ENCODE measurements at places on chromosomes 16 and 17.

GRCh38 chr17:78924481-78925151 lies 571 bp downstream of the TIMP2 start:
- no peak for DNase-seq

- DNase-seq: no peak
Observed at GRCh38 chr17:82281076-82281475, 7.6 kb upstream of the CSNK1D start.

- DNase-seq: no peak
Observed at GRCh38 chr17:8681170-8681949, 50.8 kb upstream of the MYH10 start.

DNA sequence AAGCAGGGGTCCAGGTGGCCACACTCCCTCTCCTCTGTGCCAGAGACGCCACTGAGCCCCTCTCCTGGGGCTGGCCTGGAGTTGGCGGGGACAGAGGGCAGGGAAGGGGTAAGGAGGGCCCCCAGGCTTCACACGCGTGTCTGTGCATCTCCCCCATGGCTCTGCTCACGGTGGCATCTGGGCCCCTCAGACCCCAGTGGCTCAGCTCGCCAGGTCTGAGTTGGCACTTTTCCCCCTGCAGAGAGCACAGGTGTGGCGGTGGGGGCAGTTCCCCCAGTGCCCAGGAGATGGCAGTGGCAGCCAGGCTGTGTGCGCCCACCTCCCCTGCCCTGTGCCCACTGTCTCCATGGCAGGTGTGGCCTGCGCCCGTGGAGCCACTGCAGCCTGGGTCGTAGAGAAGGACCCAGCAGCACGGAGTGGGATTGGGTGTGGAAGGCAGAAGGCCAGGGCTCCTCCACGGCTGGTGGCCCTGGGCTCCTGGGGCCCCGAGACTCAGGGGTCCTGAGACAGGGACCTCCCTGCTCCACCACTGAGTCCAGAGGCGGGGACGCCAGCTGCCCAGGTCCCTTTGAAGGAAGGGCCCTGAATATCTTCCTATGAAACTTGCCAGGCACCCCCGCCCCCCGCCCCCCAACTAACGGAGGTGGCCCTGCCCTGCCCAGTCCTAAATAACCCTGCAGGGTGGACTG lies 4.3 kb upstream of the APRT start:
- no peak for DNase-seq

DNA sequence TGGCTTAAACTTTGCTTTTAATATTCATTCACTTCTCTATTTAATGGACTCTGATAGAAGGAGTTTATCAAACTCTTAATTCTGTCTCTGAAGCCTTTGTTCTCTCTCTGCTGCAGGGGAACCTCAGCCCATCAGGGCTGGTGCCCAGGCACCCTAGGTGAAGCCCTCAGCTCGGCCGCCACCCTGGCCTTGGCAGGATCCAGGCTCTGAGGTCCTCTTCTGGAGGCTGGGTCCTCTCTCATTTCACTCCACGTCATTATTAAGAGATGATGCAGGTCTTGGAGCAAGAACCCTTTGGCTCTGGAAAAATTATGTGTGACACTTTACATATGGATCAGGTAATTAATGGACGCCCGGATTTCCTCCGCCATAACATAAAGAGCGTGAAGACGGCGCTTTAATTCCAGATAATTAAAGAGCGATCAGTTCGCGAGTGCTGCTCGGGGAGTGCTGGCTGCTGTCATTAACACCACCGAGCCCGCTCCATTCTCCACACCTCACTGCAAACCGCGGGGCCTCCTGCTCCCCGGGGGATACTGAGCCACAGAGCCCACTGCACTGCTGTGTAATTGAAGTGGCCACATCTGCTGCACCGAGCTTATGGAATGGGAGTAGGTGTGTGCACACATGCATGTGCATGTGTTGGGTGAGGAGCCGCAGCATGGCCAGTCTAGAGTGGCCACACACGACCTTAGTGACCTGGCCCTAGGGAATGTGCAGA lies 259.4 kb upstream of the TNRC6C start:
- DNase-seq: no peak

DNA sequence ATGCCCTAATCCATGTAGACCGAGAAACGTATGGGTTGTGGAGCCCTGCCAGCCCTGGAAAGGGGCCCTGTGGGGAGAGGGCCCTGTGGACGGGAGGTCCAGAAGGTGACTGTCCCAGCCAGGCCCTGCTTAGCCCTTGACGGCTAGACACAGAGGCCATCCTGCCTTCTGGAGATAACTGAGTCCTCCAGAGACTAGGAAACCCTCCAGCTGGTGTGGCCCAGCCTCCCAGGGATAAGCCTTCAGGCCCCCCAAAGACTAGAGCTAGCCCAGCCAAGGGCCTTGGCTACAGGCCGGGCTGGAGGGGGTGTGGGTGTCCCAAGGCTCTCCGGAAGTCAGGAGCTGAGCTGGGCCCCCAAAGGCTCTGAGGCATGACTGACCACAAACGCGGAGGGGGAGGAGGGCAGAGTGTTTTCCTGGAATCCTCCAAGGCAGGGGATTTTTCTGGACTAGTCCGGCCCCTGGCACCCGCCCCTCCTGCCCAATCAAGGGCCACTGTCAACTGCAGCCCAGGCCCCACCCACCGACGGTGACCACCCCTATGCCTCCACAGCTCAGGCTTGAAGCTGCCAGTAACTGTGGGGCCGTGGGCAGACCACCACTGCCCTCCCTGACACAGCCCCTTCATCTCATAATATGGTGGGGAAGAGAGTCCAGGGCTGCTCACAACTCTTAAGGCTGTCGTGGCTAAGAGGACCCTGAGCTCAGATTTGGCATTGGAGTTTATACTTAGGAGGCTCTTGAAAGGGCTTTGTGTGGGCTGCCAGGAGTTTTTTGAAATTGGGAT lies 885 bp upstream of the VASN start:
- DNase-seq: no peak

DNA sequence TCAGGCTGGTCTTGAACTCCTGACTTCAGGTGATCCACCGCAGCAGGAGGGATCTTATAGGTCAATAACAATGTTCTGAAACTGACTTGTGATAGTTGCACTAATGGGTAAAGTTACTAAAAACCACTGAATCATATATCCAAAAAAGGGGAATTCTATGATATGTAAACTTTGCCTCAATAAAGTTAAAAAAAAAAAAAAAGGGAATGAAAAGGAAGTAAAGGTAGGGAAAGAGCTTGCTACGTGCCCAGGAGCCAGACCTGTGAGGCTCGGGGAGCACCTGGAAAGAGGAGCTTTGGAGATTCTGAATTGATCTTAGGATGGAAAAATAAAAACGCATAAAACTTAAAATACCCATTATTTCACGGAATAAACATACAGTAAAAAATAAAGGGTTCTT lies 20.8 kb upstream of the TRAP1 start:
- DNase-seq: no peak

GRCh38 chr17:75842963-75843576 lies 1.1 kb downstream of the UNC13D start:
- no peak for DNase-seq

DNA sequence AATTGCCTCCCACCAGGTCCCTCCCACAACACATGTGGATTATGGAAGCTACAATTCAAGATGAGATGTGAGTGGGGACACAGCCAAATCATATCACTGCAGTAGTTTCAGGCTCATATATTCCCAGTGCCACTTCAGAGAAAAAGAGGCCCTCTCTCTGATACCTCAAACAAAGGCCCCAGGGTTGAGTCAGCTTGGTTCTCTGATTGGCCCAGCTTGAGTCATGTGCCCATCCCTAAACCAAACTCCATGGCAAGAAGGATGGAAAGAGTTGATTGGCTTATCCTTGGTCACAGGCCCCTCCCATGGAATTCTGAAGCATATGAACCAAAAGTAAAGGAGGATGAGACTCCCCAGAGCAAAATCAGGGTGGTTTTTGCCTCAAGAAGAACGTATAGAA lies 75.9 kb upstream of the IRX6 start:
- no peak for DNase-seq

- DNase-seq: no peak
Observed at GRCh38 chr17:45435481-45435880, 2.8 kb upstream of the ARHGAP27 start.

DNA sequence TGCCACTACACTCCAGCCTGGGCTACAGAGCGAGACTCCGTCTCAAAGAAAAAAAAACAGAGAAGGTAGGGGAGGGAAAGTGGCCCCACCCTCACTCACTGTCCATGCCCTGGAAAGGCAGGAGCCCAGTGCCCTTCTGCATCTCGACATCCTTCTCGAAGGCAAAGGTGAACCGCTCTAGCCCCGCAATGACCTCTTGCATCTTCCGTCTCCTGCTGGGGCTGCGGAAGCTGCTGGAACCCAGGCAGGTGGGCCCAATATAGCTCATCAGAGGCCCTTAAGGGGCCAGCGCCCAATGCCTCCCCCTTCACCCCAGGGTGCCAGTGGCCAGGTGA lies at the start of gene CPSF4L:
Gene CPSF4L, minus strand, starts transcription at position 264 of the 335 bp plus-strand sequence. Its CDS starts 62 bp downstream, at position 202.
- no peak for DNase-seq

- no peak for DNase-seq
Observed at GRCh38 chr16:84787263-84787622, 32.5 kb upstream of the CRISPLD2 start.

DNA sequence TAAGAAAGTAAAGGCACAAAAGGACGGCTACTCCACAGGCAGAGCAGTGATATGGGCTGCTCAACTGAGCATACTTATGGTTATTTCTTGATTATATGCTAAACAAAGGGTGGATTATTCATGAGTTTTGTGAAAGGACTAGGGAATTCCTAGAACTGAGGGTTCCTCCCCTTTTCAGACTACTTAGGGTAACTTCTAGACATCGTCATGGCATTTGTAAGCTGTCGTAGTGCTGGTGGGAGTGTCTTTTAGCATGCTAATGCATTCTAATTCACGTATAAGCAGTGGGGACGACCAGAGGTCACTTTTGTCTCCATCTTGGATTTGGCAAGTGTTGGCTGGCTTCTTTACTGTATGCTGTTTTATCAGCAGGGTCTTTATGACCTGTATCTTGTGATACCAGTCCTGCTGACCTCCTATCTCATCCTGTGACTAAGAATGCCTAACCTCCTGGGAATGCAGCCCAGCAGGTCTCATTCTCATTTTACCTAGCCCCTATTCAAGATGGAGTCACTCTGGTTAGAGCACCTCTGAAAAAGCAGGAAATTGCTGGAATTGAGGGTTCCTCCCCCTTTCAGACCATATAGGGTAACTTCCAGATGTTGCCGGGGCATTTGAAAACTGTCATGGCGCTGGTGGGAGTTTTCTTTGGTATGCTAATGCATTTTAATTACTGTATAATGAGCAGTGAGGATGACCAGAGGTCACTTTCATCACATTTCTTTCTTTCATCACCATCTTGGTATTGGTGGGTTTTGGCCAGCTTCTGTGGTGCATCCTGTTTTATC lies 388.5 kb downstream of the XYLT1 start:
- DNase-seq: no peak

GRCh38 chr17:63185420-63185819 lies 219.4 kb downstream of the TANC2 start:
- no peak for DNase-seq

DNA sequence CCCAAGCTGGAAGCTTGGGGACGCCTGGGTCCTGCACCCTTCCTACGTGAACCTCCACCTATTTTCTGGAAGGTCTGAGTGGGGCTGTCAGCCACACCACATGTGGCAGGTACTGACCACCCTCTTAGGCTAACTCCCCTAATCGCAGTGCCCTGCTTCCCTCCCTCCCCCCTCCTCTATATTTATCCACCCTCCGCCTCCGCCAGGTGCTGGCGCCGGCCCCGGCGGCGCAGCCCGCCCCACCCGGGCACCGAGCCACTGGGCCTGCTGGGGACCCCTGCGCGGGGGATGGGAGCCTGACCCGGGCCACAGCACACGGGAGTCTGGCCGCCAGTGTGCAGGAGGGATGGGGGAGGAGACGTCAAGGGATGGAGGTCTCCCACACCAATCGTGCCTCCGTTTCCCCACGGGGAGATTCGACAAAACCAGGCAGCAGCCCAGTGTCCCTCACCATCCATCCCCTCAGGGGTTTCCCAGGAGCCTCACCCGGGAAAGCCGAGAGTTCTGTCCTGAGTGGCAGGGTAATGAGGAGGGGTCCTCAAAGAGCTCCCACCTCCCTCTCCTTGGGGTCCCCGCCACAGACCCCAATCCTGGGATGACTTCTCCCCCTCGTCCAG lies 1.3 kb downstream of the PLEKHH3 start:
- DNase-seq: no peak

GRCh38 chr17:68737761-68738443 lies 136.7 kb upstream of the FAM20A start:
- no peak for DNase-seq

DNA sequence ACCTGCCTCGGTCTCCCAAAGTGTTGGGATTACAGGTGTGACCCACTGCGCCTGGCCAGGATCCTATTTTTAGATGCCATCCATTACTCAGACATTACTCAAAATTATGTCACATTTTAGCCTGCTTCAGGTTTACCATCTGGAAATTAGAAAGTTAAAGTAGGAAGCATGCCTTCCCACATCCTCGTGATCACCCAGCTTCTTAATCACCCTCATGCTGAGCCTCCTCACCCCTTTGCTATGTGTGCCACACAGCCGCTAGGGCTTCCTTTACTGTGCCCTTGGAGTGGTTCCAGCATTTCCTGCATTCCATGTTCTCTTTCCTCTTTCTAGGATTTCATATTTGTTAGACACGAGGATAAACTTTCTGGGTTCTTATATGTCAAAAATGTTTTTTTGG lies 9.3 kb downstream of the ADORA2B start:
- no peak for DNase-seq

DNA sequence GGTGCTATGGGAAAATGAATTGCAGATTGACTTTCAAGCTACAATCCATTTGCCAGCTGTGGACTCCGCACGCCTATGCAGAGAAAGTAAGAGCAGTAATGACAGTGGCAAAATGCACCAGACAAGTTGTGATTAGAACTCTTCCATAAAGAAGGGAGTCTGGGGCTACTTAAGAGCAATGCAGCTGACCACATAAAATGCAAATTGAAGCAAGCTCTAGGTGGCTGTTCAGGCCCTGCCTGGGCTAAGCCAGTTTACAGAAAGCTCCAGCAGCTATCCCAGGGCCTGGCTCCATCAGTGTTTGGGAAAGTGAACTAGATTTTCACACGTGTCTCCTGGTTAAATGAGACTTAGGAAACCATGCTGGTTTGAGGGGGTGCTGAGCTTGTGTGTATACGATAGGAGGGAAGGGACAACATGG lies 2.2 kb upstream of the MAP2K6 start:
- no peak for DNase-seq

- no peak for DNase-seq
Observed at GRCh38 chr16:61263400-61263799, 772.8 kb downstream of the CDH8 start.

DNA sequence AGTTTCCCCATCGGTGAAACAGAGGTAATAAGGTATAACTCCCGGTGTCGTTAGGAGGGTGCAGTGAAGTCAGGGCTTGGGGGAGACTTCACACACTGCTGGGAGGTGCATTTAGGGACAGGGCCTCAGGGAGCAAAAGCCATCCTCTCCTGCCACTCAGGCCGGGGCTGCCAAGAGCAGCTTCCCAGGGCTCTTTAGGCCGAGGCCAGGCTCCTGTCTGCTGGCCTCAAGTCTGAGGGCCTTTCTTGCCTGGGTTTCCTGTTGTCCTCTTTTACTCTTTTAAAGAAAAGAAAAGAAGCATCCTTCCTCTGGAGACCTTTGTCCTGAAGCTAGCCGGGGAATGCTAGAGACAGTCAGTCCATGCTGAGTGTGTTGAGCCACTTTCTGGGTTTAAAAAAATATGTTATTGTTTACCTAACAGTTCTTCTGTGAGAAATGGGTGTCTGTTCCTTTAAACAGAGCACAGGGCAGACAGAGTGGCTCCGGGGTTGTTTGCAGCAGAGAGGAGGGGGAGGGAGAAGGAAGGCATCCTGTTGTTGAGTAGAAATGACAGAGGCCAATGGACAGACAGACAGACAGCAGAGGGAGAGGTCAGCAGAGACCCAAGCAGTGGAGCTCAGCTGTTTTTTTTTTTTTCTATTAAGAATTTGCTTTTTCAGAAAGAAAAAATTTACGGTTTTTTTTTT lies 79.1 kb downstream of the C17orf67 start:
- no peak for DNase-seq

Measured in stimulated activated CD8-positive, alpha-beta memory T cell treated with anti-CD3 and anti-CD28 coated beads, Interleukin-4, amount 100 ng/mL, for 1 hour (primary cell).